Stimulated activated CD8-positive, alpha-beta memory T cell treated with anti-CD3 and anti-CD28 coated beads, Interleukin-12 subunit alpha, Interleukin-12 subunit beta, amount 100 ng/mL, for 4 hours (primary cell): ENCODE measurements at places on chromosomes 12 and 14.

GRCh38 chr12:100913872-100914592 lies 119.5 kb downstream of the ANO4 start:
- no peak for DNase-seq

GRCh38 chr12:3117591-3118015 lies 40.4 kb downstream of the TSPAN9 start:
- DNase-seq = no peak

DNA sequence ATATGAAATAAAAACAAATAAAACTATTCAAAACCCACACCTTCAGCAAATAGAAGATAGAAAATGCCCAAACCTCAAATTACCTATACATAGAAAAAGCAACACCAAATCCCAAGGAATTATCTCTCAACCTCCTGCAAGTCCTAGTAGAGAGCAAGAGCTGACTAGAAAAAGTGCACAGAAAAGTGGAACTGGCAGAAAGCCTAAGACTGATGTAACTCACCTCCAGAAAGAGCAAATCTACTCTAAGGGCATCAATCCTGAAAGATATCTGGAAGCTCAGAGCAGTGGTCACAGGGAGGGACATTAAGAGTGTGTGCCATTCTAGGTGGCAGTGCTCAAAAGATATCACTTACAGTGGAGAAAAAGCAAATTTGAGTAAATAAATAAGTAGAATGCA lies 62.1 kb upstream of the PLEKHG7 start:
- DNase-seq = no peak

DNA sequence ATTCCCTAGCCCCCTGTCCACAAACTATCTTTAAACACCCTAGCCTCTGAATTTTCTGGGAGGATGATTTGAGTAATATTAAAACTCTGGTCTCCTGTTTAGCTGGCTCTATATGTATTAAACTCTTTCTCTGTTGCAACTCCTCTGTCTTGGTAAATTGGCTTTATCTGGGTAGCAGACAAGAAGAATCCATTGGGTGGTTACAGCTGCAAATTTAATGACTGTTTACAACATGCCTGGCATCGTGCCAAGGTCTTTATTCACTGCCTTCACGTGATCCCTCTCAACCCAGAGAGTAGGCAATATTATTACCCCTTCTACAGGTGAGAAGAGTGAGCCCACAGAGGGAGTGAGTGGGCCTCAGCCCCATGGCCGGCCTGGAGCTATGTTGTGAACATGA lies 77.8 kb upstream of the MYL2 start:
- no peak for DNase-seq

DNA sequence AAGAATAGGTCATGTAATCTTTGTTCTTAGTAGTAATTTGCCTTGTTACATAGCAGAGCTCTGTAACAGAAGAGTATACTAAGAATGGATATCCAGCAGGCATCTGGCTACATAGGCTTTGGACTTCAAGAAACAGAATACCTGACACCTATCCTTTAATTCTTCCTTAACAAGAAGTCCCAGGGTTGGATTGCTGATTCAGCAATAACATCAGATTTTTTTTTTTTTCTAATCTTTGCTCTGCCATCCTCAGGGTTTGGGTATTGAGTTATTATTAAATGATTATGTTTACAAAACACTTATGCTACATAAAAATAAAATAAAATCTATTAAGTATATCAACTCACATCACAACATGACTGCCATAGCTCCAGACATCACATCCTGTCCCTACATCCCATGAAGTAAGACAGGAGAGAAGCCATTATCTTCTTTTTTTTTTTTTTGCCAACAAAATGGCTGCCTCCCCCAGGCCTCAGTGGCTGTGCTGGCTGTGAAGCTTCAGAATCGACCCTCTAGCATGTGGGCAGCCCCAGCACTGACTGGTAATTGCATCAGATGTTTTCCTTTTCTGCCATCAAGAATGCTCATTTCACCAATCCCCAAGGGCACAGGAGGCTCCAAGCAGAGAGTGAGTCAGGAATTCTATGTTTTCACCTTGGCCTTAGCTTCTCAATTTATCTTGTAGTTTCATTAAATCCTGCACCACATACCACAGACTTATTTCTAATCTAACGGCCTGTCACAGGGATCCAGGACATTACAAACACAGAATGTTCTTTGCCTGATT lies 186.2 kb downstream of the DICER1 start:
- no peak for DNase-seq

DNA sequence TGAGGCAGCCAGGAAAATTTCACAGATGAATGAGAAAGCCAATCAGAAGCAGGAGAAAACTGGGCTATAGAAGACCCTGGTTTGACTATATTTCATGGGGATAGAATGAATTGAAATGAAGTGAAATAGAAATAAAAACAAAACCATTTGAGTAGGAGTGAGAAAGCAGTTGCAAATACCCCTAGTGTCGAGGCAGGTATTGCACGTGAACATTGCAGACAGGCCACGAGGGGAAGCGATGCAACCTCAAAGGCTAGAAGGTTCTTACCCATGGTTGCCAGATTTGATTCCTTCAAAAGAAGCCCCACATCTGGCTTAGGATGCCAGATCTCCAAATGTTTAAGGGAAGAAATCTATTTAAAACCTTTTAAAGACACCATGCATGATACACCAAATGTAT lies 648.9 kb downstream of the VRK1 start:
- DNase-seq = no peak

DNA sequence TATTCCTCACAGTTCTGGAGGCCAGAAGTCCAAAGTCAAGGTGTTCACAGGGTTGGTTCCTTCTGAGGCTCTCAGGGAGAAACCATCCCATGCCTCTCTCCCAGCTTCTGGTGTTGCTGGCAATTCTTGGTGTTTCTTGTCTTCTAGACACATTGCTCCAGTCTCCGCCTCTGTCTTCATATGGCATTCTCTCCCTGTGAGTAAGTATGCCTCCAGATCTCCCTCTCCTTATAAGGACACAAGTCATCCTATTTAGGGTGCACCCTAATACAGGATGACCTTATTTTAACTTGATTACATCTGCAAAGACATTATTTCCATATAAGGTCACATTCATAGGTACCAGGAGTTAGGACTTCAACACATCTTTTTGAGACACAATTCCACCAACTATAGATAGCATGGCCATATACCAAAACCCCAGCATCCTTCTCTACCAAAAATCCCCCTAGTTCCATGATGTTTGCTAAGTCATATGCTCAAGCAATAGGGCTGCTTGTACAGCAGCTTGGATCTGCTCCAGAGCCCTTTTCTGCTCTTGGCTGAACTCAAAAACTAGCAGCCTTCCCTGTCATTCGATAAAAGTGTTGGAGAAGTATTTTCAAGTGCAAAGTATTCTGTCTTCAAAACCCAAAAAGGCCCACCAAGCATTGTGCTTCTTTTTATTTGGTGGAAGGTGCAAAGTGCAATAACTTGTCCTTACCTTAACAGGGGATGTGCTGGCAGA lies 79.2 kb upstream of the CMKLR1 start:
- DNase-seq = no peak

GRCh38 chr12:103673891-103674375 lies 86.9 kb downstream of the STAB2 start:
- DNase-seq = no peak

- no peak for DNase-seq
These were observed 37.2 kb upstream of the C14orf132 start for GRCh38 chr14:96001866-96002497.

- DNase-seq = no peak
These were observed 17.4 kb upstream of the KRT7 start for GRCh38 chr12:52215587-52216031.

DNA sequence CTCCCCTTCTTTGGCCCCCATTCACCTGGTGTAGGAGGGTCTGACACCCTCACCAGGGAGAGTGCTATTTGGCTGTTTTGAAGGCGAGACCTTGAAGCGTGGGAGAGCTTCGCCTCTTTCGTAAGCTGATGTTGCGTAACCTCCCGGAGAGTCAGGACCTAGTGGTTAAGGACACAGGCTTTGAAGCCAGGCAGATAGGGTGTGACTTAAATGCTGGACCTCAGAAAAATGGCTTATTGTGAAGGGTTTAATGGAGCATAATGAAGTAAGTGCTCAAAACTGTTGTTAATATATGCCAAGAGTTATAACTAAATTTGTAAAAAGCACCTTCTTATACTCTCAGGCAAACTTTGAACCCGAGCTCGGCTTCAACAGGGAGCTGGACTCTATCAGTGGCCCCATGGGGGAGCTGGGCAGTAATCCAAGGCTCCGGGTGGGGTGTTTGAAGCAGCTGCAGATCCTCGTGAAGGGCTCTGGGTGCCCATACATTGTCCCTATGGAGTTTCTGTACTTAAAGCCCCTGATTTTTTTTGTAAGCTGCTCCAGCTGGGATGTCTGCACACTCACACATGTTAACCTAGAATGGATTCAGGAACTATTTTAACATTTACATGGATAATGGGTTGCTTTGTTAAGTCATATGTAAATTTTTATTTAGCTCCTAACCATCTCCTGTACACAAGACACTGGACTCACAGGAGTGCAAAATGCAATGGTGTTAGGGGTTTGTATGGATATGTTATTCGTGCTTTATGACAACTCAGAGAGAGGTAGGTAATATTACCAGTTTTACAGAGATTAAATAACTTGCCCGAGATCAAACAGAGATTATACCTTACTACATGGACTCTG lies 26.0 kb downstream of the PPFIBP1 start:
- DNase-seq = no peak

DNA sequence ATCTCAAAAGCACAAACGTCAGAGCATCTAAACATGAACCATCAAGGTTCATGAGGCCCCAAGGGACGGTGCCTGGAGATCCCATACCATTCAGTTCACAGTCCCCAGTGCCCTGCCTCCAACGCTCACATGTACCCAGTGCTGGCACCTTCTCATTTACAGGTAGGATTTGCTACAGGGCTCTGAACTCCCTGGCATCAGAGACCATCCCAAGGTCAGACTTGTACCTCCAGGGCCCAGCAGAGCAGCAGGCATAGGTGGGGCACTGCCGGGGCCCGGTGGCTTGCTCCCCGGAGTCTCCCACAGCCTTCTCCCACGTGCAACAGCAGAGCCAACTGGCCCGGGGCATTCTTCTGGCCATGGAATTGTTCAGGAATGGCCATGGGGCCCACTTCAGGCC lies 114.8 kb downstream of the BCL11B start:
- DNase-seq = no peak

GRCh38 chr12:26196421-26196716 lies 996 bp downstream of the SSPN start:
- DNase-seq = no peak

- DNase-seq = no peak
These were observed 4.6 kb downstream of the TMEM233 start for GRCh38 chr12:119598159-119598558.

- no peak for DNase-seq
These were observed 169.0 kb upstream of the EEA1 start for GRCh38 chr12:93098077-93098476.

DNA sequence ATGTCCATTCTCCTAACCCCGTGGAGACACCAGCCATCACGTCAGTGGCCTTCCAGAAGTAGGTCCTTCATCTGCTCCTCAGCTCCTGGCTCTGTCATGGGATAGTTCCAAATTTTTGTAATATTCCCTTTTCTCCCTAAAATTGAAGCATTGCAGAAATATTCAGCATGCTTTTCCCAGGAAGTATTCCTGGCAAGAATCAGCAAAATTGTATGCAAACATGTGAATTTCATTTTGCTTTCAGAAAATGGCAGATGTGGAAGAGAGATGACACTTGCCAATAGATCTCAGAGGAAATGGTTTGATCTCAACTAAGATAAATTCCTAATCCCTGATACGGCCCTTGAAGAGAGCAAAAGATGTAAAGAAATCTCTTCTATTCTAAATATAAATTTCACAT lies 298.9 kb downstream of the ITPR2 start:
- DNase-seq = no peak

DNA sequence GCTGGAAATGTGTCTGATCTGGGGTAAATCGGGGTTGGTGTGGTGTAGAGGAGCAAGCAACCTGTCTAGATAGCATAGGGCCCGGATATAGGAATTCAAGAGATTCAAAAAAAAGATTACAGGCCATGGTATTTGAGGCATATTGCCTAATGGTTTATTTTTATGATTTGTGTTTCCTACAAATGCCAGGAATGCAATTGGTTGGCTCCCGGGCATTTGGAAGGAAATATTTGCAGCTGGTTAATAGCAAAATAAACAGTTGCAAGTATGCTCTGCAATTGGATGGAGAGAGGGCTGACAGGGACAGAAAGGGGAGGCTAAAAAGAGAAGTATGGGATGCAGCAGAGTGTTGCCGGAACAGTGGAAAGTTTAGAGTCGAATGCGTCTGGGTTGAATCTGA lies 315.6 kb upstream of the ATP2B1 start:
- no peak for DNase-seq

DNA sequence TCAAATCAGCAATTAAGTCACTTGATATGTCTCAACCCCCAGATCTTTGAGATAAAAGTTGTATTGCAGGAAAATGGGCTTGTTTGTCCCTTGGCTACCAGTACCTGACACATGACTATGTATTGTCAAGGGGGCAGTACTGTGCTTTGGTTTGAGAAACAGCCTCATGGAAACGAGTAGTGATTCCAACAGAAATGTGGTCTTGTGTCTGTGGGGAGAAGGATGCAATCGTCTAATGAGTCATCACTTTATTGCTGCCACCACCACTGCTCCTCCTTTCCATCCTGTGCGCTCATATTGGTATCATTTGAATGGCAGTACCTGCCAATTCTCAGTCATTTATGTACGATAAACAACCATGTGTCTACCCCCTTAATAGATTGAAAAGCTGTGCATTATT lies 72.8 kb upstream of the ARHGAP5 start:
- no peak for DNase-seq

DNA sequence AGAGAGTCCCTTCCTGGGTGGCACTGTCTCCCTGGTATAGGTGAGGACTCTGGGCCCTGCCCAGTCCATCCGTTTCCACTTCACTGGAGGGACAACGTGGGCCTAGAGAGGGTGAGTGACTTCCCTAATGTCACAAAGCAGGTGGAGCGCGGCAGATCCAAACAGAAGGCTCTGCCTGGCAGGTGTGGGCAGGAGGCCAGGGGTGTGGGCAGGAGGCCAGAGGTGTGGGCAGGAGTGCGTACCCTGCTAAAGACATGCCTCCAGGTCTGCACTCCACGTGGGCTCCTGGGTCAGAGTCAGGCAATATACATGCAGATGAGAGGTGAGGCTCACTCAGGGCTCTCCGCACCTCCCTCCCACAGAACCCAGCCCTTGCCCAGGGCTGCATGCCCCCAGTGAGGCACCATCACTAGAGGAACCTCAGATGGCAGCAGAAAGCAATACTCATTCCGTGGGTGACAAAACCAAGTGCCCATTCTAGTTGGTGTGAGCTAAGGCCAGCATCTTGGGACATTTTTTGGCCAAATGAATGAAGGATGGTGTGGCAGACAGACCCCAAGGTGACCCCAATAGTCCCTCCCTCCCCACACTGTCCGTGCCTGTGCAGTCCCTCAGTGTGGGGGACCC lies 271.6 kb upstream of the RTL1 start:
- no peak for DNase-seq
